Coronary artery (tissue), 2 donors: ENCODE measurements at places on chromosomes 12 and 14.

- DNase-seq: no peak
Measured at GRCh38 chr14:37027188-37027824, 145.1 kb downstream of the SLC25A21 start.

GRCh38 chr12:11446372-11446771, 51.0 kb upstream of the PRB2 start:
- DNase-seq: no peak

DNA sequence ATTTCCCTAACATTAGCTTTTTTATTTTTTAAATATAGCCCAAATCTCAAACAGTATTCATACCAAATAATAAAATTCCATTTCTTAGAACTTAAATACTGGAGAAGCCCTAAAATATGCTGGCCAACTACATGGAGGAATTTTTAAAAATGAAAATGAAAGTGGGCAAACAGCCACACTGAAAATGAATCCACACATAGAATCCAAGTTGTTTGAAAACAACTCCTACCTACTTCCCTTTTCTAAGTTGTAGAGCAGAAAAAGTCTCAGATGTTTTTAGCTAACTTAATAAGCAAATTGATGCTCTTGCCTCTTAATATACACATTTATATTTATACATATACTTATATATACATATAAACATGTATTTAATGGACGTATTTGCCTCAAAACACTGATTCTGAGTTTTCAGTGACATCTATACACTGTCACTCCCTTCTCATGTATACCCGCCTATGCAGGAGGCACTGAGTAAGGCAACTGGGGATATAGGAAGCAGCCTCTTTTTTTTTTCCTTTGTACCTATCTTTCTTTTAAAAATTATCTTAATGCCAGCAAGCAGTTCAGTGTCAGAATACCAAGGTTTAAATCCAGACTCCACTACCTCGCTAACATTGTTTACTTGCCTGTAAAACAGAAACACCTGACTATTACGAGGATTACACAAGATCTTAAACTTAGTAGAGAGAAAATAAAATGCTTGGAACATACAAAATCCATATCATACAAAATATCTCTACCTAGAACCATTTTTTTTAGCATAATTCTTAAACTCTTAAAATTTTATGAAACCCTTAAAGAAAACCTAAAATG, 13.3 kb downstream of the DICER1 start:
- DNase-seq: no peak

- DNase-seq: peak; percentile 41
Measured at GRCh38 chr14:104317975-104318557, 179.7 kb downstream of the KIF26A start.

GRCh38 chr12:132582582-132583410, 27.6 kb downstream of the LRCOL1 start:
- DNase-seq: no peak

- DNase-seq: no peak
Measured at GRCh38 chr14:58193542-58193941, 6.4 kb upstream of the ACTR10 start.

GRCh38 chr12:121145221-121145620, 12.5 kb downstream of the P2RX7 start:
- no peak for DNase-seq

- no peak for DNase-seq
Measured at GRCh38 chr12:132204793-132205270, 60.6 kb downstream of the NOC4L start.

DNA sequence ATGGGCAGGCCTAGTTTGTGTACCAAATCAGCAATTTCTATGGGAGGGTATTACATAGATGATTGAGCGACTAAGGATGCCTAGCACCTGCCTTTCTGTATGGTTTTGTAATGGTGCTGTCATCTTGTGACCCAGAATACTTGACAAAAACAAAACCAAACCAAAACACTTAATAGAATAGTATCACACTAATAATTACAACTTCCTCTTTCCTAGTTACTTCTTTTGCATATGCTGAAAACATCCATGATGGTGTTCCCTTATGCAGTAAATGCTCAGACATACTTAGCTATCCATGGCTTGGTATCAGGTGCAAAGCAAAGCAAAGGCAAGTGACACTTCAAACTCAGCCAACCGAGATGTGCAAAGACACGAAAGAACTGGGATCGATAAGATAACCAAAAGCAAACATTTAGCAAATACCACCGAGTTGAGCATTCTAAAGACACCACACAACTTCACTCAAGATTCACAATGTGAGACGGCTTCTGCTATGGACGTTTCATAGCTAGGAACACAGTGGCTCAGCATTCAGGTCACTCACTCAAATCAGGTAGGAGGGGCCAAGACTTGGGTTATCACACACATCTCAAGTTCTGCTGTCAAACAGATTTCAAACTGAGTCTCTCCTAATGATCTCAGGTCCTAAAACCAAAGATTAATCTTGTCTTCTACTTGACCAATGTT, 24.3 kb downstream of the PPP1CC start:
- DNase-seq: no peak

- no peak for DNase-seq
Measured at GRCh38 chr12:49264466-49264872, 413 bp upstream of the TUBA1C start.

DNA sequence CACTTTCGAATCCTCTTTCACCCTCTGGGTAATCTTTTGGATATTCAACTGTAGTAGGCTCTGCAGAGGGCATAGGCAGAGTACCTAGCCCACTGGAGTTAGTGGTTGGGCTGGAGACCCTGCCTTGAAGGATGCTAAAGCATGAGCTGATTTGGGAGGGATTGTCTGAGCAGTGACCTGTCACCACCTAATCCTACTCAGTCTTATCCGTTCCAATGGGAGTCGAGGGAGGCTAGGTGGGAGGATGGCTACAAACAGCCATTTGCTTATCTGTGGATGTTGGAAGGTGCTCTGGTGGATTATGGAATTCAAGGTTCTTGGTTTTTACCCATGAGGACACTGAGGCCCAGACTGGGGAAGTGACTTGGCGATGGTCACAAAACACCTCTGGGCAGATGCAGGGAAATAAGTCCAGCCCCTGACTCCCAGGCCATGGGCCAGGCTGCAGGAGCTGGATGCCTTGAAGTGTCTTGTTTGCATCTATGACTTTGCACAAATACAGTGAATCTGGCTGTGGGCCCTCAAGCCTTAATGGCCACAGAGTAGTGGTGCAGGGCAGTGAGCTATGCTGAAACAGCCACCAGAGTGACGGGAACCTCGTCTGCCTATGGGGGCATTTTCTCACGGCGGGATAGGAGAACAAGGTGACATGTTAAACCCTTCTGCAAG, 3.7 kb downstream of the KMT5A start:
- no peak for DNase-seq

DNA sequence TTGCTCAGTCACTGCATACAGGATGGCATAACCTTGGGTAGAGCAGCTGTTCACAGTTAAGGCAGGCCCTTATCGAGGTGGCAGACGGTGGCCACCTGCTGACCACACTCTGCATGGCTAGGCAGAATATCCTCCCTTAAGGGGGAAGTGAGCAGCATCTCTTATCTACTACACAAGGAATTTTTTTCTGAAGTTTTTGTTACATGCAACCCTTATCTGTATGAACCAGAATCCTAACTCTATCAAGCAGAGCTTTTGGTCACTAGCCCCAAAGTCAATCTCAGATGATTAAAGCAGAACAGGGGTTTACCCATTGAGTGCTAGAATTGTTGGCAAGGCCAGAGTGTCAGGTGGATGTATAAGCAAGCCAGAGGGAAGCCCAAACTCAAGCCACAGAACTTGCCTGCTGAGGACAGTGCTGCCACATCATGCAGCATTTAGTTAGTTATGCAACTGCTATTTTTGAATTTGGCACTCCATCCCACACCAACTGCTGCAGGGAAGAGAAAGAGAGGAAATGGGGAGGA, 192.8 kb downstream of the TBX5 start:
- no peak for DNase-seq

DNA sequence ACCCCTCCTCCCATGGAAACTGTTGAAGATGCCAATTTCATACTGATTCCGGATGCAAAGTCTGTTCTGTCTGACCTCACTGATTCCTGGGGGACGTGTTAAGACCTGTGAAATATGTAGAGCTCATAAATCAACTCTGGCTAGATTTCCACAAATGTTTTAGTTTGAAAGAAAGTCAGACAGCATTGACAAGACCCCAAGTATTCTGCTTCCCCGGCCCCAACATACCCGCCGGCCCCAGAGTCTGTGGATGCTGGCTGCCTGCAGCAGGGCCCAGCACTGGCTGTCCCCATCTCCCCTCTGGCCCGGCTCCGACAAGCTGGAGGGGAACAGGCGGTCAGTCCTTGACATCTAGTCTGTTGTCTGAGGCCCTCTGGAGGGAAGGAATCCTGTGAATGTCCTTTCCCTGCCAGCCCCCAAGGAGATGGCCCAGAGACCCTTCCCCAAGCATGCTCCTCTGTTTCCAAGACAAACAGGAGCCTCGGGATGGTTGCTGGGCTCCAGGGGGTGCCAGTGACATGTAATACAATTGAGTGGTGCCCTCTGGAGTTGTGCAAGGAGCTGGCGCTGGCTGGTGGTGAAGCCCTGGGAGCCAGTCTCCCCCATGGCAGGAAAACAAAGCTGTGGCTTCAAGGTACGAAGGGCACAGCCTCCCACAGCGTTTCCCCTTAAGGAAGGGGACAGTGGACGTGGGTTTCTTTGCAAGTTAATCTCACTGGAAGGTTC, 22.3 kb downstream of the FBLN5 start:
- no peak for DNase-seq

GRCh38 chr14:49755378-49755777, 12.6 kb upstream of the KLHDC2 start:
- DNase-seq: no peak

DNA sequence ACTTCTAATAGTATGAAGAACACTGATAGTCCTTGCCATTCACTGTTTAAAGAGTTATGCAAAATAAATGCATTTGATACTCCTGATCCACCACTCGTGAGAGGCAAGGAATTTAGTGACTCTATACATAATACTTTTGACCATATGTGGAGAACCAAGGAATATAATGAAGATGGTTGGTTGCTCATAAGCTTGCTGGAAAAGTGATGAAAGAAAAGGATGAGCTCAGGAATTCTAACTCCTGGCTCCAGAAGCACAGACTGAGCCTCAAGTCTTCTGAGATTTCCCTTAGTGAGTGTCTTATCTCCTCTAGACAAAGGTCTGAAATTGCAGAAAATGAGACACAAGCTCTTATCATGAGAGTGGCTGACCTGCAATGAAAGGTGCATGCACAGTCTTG, 57.1 kb upstream of the KRAS start:
- DNase-seq: no peak

DNA sequence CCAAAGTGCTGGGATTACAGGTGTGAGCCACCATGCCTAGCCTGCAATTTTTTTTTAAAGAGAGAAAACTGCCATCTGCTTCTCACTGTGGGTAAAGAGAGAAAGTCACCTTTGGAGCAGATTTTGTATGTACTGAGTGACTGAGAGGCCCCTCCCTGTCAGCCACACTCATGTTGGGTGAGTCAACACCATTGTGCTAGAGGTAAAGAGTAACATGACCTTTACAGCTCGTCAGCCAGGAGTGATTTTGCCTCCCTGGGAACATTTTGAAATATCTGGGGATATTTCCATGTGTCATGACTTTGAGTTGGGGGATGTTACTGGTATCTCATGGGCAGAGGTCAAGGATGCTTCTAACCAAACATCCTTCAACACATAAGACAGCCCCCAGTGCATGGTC, 115.2 kb downstream of the KSR2 start:
- DNase-seq: no peak

- DNase-seq: no peak
Measured at GRCh38 chr12:14454098-14454907, 88.8 kb downstream of the ATF7IP start.

GRCh38 chr14:50334211-50334610, 22.1 kb downstream of the DMAC2L start:
- DNase-seq: no peak

GRCh38 chr12:16884819-16885218, 278.9 kb upstream of the LMO3 start:
- no peak for DNase-seq

DNA sequence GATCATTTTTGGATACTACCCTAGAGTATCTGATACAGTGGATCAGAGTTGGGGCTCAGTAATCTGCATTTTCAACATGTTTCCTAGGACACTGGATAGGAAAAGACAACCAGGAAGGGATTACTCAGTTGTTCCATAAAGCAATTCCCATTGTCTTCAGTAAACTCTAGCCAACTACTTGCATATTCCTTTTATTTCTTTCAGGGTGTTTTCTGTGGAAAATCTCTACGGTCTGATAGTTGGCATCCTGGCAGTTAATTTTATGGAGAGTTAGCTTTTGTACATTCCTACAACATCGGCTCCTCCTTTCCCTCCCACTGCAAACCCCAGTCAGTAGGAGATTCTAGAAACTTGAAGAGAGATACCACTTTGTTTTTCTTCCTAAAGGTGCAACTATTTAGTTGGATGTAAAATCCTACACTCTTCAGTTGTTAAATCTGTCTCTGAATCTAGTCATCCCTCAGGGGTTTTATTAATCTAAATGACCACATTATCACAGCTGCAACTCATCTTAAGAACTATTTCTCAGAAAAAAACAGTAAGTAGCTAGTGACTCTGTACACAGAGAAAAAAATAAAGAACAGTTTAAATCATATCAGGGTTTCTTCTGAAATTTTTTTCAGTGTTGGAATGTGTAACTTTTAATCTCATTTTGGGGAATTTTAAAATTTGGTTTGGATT, 103.9 kb downstream of the PDE3A start:
- DNase-seq: no peak

GRCh38 chr12:119693511-119693910, 25.6 kb downstream of the PRKAB1 start:
- no peak for DNase-seq

DNA sequence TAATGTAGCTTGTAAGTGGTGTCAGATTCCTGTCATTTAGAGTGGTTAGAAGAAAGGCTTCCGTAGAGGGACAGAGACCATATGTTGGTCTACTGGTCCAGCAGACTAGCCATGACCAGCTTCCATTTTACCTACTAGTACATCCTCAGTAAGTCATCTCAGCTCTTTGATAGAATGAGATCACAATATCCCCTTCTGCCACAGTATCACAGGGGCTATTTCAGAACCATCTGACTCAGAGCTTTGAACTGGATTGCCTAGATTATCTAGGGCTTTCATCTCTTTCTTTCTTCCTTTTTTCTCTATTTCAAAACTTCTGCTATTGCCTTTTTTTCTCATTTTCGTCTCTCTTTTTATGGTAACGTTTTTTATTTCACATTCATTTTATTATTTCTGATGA, 4.7 kb downstream of the ZDHHC17 start:
- DNase-seq: no peak

- no peak for DNase-seq
Measured at GRCh38 chr12:72677846-72678245, 405.7 kb downstream of the TRHDE start.
